GOT3 (cell line): ENCODE measurements at places on chromosomes 3 and 15.

DNA sequence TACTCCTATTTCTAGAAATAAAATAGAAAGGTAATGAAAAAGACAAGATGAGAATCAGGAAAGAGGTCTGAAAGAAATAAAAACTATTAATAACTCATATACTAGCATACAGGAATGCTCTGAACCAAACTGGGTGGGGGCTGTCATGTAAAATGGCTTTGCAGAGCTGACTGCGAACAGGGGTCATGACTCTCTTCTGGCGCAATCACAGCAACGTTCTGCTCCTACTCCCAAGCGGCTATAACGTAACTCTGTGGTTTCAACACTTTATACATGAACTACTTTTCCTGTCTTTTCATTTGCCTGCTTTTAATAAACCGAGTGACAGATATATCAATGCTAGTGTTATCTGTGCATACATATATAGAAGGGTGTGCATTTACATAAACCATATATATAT lies 116.7 kb downstream of the DLG1 start:
- DNase-seq = no peak

DNA sequence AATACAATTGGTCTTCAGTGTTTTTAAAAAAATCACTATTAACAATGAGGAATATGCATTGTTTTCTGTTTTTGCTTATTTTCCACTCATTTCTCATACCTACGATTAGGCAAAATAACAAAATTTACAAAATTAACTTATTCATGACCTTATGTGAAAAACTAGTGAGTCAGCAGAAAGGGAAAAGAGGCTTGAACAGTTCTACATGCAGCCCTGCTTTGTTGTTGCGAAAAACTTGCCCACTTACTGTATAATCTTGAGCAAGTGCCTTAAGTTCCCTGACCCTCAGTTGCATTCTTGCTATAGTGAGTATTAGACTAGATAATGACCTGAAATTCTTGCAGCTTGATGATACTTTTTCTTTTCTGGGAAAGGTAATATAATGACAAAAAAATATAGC lies 551.1 kb upstream of the BCHE start:
- DNase-seq = no peak

GRCh38 chr3:129606636-129607390 lies at the start of gene PLXND1:
Gene PLXND1, minus strand, starts transcription at chr3:129606676. Its CDS starts 37 bp downstream, at chr3:129606639.
- DNase-seq = peak; percentile 25

- no peak for DNase-seq
Observed at GRCh38 chr3:188673646-188674186, 498.1 kb upstream of the TPRG1 start.

GRCh38 chr3:151841801-151842200 lies 27.9 kb downstream of the AADAC start:
- DNase-seq = no peak

GRCh38 chr3:28799084-28799483 lies 450.5 kb upstream of the AZI2 start:
- DNase-seq = no peak

DNA sequence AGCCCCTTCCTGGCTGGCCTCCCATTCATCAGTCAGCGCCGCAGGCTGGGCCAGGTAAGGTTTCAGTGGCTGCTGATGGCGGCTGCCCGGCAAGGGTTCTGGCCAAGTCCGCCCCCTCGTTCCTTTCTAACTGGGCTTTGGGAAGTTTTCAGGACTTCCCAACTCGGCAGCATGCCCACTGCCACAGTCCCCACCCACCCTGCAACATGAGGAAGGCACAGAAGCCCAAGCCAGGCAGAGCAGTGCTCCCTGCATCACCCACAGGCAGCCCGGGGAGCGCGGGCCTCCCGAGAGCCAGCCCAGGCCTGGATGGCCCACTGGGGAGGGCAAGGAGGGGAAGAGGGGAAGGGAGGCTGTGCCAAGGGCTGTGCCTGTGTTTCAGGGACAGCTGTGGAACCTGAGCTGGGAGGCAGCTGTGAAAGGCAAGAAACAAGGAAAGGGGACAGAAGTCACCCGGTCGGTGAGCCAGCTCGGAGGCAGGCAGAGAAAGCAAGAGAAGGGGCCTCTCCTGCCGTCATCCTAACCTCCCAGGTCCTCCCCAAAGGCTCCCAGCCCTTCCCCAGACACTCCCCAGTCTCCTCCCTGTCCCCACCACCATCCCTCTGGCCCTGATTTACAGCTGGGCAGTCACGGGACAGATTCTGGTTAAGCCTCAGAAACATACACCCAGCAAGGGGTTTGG lies 73.9 kb downstream of the CPN2 start:
- peak; percentile 48 for DNase-seq

- DNase-seq = no peak
Observed at GRCh38 chr3:35800960-35801459, 161.7 kb downstream of the ARPP21 start.

DNA sequence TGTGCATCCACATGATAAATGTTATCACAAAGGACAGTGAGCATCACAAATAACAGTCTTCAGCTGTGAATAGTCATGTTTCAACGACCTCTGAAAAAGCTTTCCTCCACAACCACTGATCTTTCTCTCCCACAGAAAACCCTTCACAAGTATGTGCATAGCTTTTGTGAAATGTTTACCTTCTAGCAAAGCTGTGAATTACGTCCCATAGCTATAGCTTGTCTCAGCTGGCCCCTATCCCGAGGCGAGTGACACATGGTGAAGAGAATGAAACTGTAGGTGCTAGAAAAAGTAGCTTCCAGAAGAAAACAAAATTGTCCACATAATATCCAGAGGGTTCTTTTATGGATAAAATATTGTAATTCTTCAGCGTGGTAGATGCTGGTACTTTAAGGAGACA lies 182.0 kb downstream of the FGF12 start:
- no peak for DNase-seq

- no peak for DNase-seq
Observed at GRCh38 chr3:47578691-47579632, at the start of gene CSPG5. Gene CSPG5, minus strand, starts transcription at chr3:47578865. Its CDS starts 172 bp downstream, at chr3:47578693.

- no peak for DNase-seq
Observed at GRCh38 chr3:72376956-72377710, 471.1 kb downstream of the SHQ1 start.

GRCh38 chr3:59608356-59608755 lies 558.5 kb upstream of the CFAP20DC start:
- DNase-seq = no peak

GRCh38 chr3:185225523-185225922 lies 28.3 kb downstream of the EHHADH start:
- DNase-seq = no peak
